Glomerular endothelial cell (primary cell): ENCODE measurements at places on chromosomes 2 and 18.

DNA sequence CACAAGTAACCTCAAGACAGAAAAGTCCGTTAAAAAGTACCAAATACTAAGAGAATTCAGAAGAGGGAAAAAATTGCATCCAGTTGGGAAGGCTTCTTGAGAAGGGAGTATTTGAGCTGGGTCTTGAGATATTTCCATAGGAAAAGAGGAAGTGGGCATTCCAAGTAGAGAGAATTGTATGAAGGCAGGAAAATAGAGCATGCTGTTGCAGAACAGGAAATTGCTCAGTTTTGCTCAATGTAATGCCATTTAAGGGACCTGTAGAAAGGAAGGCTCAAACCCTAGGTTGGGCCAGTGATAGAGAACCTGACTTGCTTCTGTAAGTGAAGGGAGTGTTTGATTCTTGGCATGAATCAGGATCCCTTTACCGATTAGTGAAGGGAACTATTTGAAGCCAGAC, 1.0 kb upstream of the ZC3H8 start:
- DNase-seq: no peak

DNA sequence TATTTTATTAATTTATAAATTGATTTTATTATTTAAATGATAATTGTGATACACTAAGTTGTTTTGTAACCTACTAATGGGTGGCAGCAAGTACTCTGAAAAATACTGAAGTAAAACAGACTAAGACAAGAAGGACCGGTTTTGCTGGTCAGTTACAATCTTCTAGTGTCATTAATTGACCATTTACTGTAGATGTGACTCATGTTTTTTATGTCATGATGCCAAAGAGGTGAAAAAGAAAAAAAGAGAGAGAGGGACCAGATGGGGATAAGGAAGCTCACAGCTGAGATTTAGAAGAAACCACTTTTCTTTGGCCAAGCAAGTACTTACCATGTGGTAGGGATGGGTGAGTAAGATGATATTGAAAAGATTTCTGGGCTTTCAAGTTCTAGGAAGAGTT, 955.8 kb upstream of the LRRTM1 start:
- no peak for DNase-seq

DNA sequence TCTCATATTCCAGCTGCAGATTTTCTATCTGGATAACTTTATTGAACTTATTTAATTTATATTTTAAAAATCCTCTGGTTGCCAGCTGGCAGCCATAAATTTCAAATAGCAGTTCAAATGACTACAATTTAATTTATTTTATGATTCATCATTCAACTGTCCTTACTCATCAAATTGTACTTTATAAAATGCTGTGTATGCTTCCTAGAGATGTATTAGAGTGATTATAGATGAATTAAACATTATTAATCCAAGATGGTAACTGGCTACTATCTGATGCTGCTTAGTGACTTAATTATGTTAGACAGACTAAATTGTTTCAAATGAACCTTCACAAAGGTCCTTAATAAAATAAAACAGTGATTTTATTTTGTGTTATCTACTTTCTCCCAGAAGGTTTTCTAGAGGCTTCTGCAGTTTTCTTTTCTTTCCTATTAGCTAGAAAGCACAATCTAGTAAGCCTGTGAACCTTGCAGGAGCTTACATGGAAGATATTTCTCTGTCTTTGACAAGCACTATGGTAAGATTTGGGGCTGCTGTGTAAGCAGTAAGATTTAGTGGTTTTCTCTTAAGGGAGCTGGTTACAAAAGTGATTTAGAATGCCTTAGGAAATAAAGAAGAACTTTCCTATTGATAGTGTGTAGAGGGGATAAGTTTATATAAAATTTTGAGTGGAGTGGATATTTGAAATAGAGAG, 322.3 kb downstream of the FSIP2 start:
- DNase-seq: no peak

DNA sequence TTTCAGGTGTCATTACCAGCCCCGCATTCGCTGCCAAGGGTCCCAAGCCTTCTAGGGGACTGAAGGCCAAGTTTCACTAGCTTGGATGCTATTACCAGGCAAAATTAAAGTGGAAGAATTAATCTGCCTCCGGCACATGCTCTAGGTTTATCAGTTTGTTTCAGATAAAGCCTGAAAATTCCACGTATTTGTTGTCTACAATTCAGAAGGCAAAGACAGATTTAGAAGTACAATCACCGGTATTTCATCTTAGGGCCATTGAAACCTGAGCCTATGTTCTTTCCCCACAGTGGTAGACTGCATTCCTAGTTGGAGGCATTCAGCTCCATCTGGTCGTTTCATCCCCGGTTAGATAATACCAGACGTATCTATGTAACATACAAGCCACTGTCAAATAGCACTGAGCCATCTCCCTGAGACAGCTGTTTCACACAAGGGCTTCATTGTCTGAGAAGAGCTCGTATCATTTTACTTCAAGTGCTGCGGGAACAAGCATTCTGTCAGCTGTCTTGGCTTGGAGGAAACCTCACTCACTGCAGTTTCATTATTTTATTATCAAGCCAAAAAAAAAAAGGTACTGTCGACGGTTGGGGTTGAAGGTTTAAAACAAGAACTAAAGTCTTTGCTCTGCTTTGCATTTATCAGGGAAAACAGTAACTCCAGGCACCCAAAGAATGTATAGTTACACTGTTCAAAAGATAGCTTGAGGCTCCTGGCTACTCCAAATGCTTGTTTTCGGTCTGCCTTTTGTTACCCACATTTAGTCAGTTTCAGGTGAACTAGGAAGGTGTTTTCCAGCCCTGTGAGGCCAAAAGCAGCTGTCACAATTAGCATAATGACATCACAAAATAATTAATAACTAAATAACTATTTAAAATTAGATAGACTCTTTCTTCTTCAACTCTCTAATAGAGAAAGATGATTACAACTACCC, 76.7 kb downstream of the TGIF1 start:
- DNase-seq: no peak

DNA sequence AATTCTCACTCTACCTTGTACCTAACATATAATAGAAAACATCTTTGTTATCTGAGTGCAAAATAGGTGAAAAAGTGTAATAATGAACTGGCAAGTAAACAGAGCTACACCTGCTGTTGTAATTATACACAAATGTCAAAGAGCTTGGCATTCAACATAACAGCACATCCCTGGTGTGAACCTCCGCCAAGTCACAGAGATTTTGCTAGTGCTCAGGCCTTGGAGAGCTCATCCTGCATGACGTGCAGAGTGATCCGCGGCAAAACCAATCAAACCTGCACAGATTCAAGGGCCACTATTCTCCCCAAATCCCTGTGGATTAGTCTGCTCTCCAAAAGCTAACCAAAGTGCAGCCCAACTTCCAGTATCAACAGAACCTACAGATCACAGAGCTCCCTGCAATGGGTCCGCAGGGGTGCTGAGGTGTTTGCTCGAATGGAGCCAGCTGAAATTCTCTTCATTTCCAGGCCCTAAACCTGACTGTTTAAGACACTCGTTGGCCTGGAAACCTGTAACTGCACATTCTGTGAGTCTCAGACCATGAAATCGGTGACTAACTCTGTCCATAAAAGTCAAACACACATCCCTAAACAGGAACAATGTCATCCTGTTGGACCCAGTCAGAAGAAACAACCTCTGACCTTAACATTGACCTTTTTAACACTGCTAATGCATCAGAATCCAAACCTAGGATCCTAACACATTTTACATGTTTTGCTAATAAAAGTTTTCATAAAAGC, 111.8 kb downstream of the EPB41L3 start:
- no peak for DNase-seq

GRCh38 chr2:99672766-99673350, 183.0 kb upstream of the REV1 start:
- DNase-seq: no peak
